ENCODE measurements at places on chromosomes 7 and 10.

- DNase-seq = no peak
Observed at GRCh38 chr7:94422136-94422535, 27.4 kb downstream of the COL1A2 start.

DNA sequence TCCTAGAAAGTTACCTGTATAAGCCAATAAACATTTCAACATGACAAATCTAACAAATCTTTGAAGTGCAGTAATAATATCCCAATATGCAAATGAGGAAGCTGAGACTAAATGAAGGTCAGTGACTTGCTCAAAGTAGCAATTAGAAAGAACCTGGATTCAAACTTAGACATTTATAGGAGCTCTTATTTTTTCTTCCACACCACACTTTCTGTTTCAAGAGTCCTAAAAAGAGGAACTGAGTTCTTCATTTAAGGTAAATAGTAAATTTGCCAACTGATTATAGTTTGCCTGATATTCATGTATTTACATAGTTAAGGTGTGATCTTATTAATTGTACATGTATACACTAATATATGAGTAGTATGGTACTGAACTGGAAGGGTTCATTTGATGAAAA lies 44.0 kb downstream of the KLHDC10 start:
- no peak for DNase-seq

DNA sequence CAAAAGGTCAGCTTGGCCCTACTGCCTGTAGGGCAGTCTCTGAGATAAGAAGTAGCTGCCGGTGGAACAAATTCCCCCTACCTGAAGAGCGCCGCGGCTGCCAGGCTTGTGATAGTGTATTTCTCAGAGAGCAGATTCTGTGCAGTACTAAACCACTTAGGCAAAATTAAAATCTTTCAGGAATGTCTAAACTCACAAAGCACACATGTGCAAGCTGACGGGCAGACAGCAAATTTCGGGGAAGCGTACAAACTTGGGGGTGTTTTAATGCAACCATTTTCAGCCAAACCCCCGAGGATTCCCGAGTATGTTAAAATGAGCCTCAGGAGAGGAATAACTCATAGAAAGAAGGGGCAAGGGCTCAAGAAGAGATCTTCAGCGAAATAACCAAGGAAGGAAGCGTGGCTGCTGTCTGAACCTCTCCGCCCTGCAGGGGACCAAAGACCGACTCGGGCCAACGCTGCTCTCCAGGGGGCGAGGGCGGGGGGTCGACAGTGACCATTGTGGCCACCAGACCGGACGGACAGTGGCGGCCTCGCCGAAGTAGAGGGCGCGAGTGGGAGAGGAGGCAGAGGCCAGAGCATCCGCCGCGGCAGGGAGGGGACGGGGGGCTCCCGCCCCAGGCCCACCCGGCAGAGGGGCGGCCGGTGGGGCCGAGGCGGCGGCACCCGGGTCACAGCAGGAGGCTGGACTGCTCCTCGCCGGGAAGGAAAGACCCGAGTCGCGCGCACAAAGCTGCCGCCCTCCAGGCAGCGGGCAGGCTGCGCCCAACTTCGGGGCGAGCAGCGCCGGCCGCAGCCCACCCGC lies 819 bp downstream of the HYCC1 start:
- DNase-seq = no peak

GRCh38 chr7:111960984-111961383 lies 245.2 kb downstream of the DOCK4 start:
- DNase-seq = no peak

DNA sequence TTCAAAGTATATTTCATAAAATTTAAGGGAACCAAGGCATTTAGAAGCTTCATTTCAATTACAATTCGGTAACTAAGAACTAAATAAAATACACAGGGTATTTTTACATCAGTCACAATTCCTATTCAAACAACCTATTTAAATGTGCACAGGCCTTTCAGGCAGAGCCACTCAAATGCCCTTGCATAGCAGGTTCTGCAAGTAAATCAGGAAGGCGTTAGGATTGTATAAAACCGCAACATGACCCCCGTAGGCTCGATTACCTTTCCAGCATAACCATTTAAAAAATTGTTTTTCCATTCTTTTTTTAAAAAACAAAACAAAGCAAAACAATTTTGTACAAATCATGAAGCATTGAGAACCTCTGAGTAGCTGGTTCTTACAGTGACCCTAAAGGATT lies 289.9 kb upstream of the SP8 start:
- DNase-seq = no peak
